ENCODE measurements at places on chromosomes 1 and 21. TPM values are rescaled to one million over a fixed set of nuclear protein-coding genes. Genes with fewer than 3 reads are reported as not detected.

Gene CDCA8
- 2.2 TPM for total RNA-seq

Gene TMCC2
- total RNA-seq, result 6.1 TPM

Gene TNFAIP8L2
- total RNA-seq, result 3.0 TPM

Gene ST6GALNAC3
- 9.0 TPM for total RNA-seq

Gene EFNA3
- total RNA-seq, result 2.1 TPM

Gene PRKAA2
- total RNA-seq, result 27.5 TPM

Gene HSF2BP
- total RNA-seq, result 1.2 TPM

Gene ZNF683
- total RNA-seq, result not detected

Gene LRRC42
- 19.3 TPM for total RNA-seq

Gene C1orf53
- 1.9 TPM for total RNA-seq

Gene SELP
- total RNA-seq, result 1.2 TPM

Gene SPRR3
- not detected for total RNA-seq

Gene TCHH
- total RNA-seq, result under 0.01 TPM

Gene TMPRSS15
- total RNA-seq, result 0.40 TPM

Gene EXTL2
- 26.2 TPM for total RNA-seq

Gene LINGO4
- total RNA-seq, result 0.22 TPM

Gene OXCT2
- total RNA-seq, result 0.44 TPM

Gene RIPPLY3
- 0.09 TPM for total RNA-seq

Gene FMO1
- total RNA-seq, result 8.3 TPM

Gene PLA2G2D
- not detected for total RNA-seq

Gene KRTAP19-3
- not detected for total RNA-seq

Gene C2CD4D
- total RNA-seq, result not detected

Gene TDRD5
- total RNA-seq, result under 0.01 TPM

Gene FNDC5
- 155 TPM for total RNA-seq

Gene C1orf226
- 0.35 TPM for total RNA-seq

Gene IGFN1
- total RNA-seq, result 1.2 TPM

Gene CFAP107
- 0.62 TPM for total RNA-seq

Gene TMEM200B
- total RNA-seq, result 10.1 TPM

Gene ALX3
- total RNA-seq, result not detected

Gene BRDT
- not detected for total RNA-seq

Gene DISC1
- 10.7 TPM for total RNA-seq

Gene BSND
- not detected for total RNA-seq
